ENCODE measurements at places on chromosomes 2 and 18. TPM values are rescaled to one million over a fixed set of nuclear protein-coding genes. Genes with fewer than 3 reads are reported as not detected.

Gene PIKFYVE
- 7.3 TPM for polyA plus RNA-seq

- no peak overlapping the region for H3K27ac ChIP-seq
- H3K4me3 ChIP-seq, result no peak overlapping the region
- H3K36me3 ChIP-seq, result no peaks in the 10 kb centered on the region
- DNase-seq, result no peak
Measured at GRCh38 chr2:99984799-99985515, 157.4 kb downstream of the AFF3 start.

DNA sequence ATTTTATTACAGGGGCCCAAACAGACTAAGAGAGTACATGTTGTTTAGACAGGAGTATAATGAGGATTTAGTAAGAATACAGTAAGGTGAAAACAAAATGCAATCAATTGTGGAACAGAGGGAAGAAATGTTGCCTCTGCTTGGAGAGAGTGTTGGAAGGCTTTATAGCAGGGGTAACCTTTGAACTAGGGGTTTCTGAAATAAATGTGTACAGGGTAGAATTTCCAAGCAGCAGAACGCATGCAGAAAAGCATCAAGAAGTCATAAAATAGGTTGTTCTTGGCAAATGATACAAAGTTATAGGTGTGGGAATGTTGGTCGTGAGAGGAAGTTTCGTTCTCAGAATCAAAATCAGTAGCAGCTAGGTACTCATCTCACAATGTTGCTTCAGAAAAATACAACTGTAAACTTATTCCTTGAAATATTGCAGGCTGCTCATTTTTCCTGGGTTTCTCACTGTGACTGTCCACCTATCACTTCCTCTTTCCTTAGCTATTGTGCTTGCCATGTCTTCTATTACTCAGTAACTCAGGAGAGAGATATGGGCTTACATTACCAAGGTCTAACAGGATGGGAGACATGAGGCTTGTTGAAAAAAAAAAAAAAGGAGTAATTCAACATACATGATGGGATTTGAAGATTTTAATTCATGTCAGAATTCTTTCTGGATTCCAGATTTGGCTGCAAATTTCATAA is 17.1 kb upstream of the HNMT start:
- peaks cover 4% of the 10 kb centered on the region for H3K4me1 ChIP-seq
- H3K36me3 ChIP-seq, result no peaks in the 10 kb centered on the region
- no peaks in the 10 kb centered on the region for H3K27me3 ChIP-seq
- no peak for DNase-seq

Gene TM4SF20
- not detected for polyA plus RNA-seq

DNA sequence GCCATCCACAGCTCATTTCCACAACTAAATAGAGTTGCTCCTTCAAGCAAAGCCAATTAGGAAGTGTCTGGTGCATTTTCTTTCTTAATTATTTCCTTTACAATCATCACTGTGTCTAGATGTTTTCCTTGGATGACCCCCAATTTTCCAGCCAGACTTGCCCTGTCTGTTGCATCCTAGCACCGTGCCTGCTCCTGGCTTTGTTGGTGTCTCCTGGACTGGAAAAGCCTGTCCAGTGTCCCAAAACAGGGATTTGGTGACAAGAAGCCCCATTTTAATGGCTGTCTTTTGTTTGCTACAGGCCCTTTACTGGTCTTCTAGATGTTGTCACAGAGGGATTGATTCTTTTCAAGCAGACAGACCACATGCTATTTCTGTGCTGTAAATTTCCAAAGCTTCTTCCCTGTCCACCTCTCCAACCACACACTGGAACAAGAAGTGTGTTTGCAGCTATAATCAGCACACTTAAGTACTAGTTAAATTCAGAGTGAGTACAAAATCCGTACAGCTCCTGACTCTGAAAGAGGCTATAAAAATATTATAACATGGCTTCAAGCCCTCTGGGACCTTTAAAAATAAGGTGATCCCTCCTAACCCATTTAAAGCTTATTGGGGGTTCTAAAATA is 38.4 kb downstream of the RNF144A start:
- no peak overlapping the region for H3K27ac ChIP-seq
- no peaks in the 10 kb centered on the region for H3K27me3 ChIP-seq
- DNase-seq, result no peak

GRCh38 chr2:73859721-73860586 is 31.2 kb downstream of the STAMBP start:
- no peaks in the 10 kb centered on the region for H3K27me3 ChIP-seq
- H3K4me1 ChIP-seq, result no peaks in the 10 kb centered on the region
- no peak for DNase-seq
- no peaks in the 10 kb centered on the region for H3K36me3 ChIP-seq
- no peak overlapping the region for H3K27ac ChIP-seq

DNA sequence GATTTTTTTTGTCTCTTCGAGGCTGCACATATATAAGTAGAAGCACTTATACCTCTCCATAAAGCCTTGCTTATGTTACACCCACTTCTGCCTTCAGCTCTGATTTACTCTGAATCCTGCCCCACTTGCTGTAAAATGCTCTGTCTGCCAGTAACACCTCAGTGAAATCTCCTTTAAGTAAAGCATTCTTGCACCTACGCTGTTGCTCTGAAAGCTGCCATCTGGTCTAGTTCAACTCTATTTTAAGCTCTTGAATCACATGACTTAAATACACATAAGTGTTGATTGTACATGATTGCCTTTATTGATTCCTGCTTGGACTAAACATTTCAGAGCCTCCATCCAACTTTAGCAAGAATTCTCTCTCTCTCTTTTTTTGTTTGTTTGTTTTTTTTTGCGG is 609.0 kb upstream of the CELF4 start:
- H3K4me1 ChIP-seq, result peaks cover 8% of the 10 kb centered on the region
- no peaks in the 10 kb centered on the region for H3K27me3 ChIP-seq
- peak; percentile 11 for DNase-seq
- H3K36me3 ChIP-seq, result no peaks in the 10 kb centered on the region

DNA sequence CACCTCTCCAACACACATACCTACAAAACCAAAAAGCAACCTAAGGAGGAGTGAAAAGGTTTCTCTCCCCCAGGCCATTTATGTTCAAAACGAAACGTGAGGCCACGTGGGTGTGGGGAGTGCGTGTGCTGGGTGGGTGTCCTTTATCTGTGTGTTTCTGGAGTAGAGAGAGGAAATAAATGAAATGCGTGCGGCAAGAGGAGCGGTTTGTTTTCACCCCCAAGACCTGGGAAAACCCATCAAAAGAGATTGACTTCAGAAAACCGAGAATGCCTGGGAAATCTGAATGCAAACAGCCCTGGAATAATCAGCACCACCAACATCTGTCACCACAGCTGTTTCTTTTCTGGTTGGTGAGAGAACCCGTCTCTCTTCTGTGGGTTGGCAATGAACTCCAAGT is 137.4 kb downstream of the INSIG2 start:
- no peak for DNase-seq
- peaks cover 12% of the 10 kb centered on the region for H3K27me3 ChIP-seq
- no peak overlapping the region for H3K27ac ChIP-seq
- peaks cover 5% of the 10 kb centered on the region for H3K4me1 ChIP-seq
- H3K36me3 ChIP-seq, result no peaks in the 10 kb centered on the region
- H3K4me3 ChIP-seq, result no peak overlapping the region

- H3K27ac ChIP-seq, result no peak overlapping the region
- H3K4me1 ChIP-seq, result no peaks in the 10 kb centered on the region
- H3K27me3 ChIP-seq, result no peaks in the 10 kb centered on the region
Measured at GRCh38 chr2:183709829-183710228, 585.6 kb downstream of the NUP35 start.

- H3K27me3 ChIP-seq, result no peaks in the 10 kb centered on the region
- H3K36me3 ChIP-seq, result no peaks in the 10 kb centered on the region
- no peak overlapping the region for H3K27ac ChIP-seq
- no peaks in the 10 kb centered on the region for H3K4me1 ChIP-seq
- H3K4me3 ChIP-seq, result no peak overlapping the region
- DNase-seq, result no peak
Measured at GRCh38 chr2:38181806-38182491, 106.0 kb upstream of the CYP1B1 start.

Gene HOXD9
- polyA plus RNA-seq, result 0.49 TPM

Gene GKN2
- polyA plus RNA-seq, result 0.07 TPM

DNA sequence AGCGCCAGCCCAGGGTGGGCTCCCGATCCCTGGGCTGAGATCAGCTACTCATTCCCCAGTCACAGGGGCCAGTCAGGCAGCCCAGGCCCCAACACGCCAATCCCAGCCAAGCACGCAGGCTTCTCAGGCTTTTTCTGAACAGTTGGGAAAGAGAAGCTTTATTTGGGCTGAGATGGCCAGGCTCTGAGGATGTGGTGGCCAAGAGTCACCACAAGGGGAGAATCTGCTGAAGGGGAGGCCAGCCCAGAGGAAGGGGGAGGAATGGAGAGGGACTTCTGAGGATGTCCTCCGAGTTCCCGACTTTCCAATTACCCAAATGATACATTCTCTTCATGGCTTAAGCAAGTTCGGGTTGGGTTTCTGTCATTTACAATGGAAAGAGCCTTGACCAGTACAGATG is 2.8 kb upstream of the DIPK1C start:
- H3K27ac ChIP-seq, result no peak overlapping the region
- no peak for DNase-seq
- no peak overlapping the region for H3K4me3 ChIP-seq

GRCh38 chr2:190947711-190948251 is 66.2 kb downstream of the STAT1 start:
- peak overlapping the region; percentile 86 for H3K27ac ChIP-seq
- no peaks in the 10 kb centered on the region for H3K27me3 ChIP-seq
- H3K36me3 ChIP-seq, result no peaks in the 10 kb centered on the region
- DNase-seq, result no peak

DNA sequence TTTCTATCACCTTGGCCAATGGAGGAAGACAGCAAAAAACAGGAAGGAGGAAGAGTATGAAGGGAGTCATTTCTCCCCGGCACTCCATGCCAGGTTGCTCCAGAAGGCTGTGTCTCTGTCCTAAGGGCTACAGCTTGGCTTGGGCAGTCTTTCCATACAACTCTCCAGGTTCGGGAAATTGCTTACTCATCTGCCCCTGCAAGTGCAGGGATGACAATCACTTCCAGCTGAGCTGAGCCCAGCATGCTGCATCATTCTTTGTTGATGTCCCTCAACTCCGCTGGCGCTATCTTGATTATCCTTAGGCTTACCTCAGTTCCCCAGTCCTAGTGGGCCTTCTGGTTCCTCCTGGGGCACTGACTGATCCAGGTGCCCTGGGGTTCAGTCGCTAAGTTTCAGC is 86.9 kb upstream of the COPS8 start:
- no peaks in the 10 kb centered on the region for H3K27me3 ChIP-seq
- no peaks in the 10 kb centered on the region for H3K36me3 ChIP-seq
- DNase-seq, result no peak
- H3K4me1 ChIP-seq, result peaks cover 35% of the 10 kb centered on the region
- no peak overlapping the region for H3K4me3 ChIP-seq

DNA sequence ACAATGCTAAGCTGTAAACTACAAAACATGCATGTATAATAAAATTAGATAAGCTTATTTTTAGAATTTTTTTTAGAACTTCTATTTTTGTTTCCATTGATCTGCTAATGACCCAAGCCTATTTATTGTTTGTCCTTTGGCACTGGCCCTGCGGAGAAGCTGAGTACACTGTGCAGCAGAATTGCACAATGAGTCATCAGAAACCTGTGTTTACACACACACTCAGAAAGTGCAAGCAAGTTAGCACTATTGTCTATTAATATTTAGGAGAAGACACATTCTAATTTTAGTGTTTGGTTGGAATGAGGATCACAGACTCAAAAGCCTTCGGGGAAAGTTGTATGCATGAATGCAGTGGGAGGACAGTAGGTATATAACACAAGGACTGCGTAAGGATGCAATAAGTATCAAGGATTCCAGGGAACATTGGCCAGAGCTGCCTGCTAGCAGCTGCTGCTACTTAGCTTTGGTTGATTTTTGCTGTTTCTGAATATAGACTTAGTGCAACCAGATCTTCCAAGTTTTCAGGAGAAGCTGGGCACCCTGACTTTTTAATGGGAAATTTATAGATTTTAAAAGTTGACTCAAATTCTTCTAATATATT is 128.2 kb downstream of the KCNH7 start:
- no peaks in the 10 kb centered on the region for H3K27me3 ChIP-seq
- no peaks in the 10 kb centered on the region for H3K36me3 ChIP-seq
- H3K4me1 ChIP-seq, result peaks cover 28% of the 10 kb centered on the region
- DNase-seq, result peak; percentile 61

Gene MC5R
- not detected for polyA plus RNA-seq

DNA sequence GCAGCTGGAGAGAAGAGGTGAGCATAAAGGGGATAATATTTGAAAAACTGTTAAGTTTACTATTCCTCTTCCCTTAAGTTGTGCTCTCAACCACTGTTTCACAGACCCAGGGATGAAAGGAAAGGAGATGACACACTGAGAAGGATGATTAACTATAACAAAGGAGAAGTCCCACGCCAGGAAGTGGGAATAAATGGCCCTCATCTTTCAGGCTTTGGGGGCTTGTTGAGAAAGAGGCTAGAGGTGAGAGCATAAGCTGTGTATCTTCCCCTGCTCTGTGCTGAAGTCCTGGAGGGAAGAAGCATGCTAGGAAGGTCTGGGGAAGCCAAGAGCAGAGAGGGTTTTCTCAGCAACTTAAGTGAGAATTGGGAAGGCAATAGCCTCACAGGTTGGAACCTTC is 399.1 kb upstream of the ATP5MC3 start:
- no peak for DNase-seq
- H3K27me3 ChIP-seq, result no peaks in the 10 kb centered on the region
- H3K36me3 ChIP-seq, result no peaks in the 10 kb centered on the region
- no peaks in the 10 kb centered on the region for H3K4me1 ChIP-seq
